ENCODE measurements at places on chromosomes 12 and 14.

DNA sequence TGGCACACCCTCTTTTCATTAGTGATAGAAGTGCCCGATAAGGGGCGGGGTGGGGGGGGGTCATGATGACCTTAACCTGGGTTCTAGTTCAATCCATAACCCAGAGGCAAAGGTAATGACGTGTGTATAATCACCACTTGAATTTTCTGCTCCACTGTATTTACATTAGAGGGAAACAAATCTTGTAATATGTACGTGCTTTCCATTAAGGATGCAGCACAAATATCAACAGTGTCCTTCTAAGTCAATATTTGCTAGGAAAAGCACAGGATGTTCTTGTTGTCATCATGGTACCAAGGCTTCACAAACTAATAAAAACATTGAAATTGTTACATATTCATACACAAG is 121.2 kb upstream of the SLC38A2 start:
- DNase-seq: no peak

- no peak for DNase-seq
Measured at GRCh38 chr14:104025534-104025933, 60.0 kb upstream of the ASPG start.

DNA sequence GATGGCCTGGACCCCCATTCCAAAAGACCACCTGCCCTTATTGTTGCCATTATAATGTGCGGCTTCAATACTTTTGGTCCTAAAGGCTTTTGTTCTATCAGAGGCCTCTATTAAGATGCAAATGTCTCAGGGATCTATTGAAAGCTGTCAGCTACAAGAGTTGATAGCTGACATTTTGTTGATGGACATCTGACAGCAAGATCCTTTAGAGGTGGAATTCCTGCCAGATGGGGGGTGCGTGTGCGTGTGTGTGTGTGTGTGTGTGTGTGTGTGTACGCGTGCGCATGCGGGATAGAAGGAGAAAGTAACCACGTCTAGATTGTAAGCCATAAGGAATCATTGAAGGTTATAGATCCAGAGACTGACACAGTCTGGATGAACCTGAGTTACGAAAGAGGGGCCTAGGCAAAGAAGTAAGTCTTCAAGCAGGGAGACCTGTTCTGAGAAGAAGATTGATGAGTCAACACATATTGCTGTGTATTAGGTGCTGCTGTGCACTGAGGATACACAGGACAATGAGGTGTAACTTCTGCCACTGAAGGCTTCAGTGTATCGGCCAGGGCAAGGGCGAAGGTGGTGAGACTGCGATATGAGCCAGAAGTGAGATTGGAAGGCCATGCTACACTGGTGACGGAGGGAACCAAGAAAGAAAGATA is 89.2 kb downstream of the PRMT8 start:
- no peak for DNase-seq

GRCh38 chr14:81453166-81453766 is 53.1 kb upstream of the STON2 start:
- peak; percentile 81 for DNase-seq

GRCh38 chr12:40104461-40105264 is 1.2 kb downstream of the SLC2A13 start:
- DNase-seq: peak; percentile 8

DNA sequence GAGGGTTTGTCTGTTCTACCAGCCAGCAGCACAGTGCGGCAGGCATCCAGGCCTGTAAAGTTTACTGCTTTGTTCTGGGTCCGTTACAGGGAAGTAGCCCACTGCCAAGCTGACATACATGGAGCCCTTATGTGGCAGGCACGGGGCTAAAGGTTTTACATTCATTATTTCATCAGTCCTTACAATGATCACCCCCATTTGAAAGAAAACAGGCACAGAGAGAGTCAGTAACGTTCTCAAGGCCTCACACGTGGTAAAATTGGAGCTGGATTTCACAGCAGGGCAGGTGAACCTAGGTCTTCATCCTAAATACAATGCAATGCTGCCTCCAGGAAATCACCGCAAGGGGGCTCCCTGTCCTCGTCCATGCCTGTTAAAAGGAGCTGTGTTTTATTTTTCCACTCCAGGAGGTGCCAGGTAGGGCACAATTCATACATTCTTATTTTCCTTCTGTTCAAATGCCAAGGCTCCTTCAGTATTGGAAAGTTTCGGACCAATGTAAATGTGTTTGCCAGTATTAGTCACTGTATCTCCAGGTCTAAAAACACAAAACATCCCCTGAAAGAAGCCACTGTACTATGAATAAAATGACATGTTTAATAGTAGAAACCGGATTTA is 172.2 kb upstream of the GZMB start:
- DNase-seq: peak; percentile 64

DNA sequence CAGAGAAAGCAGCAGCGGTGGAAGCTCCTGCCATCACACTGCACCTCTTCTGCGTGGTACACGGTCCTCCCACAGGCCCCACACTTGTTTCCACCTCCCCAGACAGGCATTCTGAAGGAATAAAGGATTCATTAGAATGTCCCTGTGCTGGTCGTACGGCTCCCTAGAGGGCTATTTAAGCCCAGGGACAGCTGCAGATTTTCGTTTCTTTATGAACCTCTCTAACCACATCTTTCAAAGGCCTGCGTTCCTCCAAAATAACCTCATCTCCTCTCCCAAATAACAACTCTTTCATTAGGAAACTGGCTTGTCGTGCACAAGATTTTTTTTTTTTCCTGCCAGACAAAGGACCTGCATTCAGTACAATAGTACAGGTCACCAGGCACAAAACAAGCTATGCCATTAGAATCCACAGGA is 12.7 kb downstream of the CSRP2 start:
- no peak for DNase-seq

DNA sequence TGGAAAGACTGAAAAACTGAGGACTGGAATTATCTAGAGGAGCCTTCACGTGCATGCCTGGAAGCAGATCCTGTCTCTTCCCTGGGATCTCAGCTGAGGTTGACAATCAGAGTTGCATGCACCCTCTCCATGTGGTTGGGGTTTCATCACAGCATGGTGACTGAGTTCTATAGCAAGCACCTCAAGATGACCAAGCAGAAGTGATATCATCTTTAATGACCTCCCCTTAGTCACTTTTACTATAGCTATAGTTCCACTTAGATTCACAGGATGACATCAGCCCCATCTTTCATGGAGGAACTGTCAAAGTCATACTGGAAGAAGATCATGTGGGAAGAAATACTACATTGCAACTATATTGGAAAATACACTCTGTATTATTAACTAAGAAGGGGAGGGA is 105.8 kb upstream of the ATXN7L3B start:
- no peak for DNase-seq
